ENCODE measurements at places on chromosomes 3 and 15. TPM values are rescaled to one million over a fixed set of nuclear protein-coding genes. Genes with fewer than 3 reads are reported as not detected.
A peak's percentile ranks its signal among the peaks of the same experiment; 100 is the strongest.

- no peak overlapping the region for H3K4me3 ChIP-seq
- no peak for DNase-seq
- no peak overlapping the region for H3K27ac ChIP-seq
- no peaks in the 10 kb centered on the region for H3K36me3 ChIP-seq
- H3K4me1 ChIP-seq: no peaks in the 10 kb centered on the region
These were observed 16.9 kb upstream of the RAB7A start for GRCh38 chr3:128709038-128709437.

GRCh38 chr3:109631897-109632296 is 294.6 kb upstream of the DPPA4 start:
- no peak overlapping the region for H3K4me3 ChIP-seq
- no peaks in the 10 kb centered on the region for H3K27me3 ChIP-seq
- H3K36me3 ChIP-seq: no peaks in the 10 kb centered on the region
- no peaks in the 10 kb centered on the region for H3K4me1 ChIP-seq

DNA sequence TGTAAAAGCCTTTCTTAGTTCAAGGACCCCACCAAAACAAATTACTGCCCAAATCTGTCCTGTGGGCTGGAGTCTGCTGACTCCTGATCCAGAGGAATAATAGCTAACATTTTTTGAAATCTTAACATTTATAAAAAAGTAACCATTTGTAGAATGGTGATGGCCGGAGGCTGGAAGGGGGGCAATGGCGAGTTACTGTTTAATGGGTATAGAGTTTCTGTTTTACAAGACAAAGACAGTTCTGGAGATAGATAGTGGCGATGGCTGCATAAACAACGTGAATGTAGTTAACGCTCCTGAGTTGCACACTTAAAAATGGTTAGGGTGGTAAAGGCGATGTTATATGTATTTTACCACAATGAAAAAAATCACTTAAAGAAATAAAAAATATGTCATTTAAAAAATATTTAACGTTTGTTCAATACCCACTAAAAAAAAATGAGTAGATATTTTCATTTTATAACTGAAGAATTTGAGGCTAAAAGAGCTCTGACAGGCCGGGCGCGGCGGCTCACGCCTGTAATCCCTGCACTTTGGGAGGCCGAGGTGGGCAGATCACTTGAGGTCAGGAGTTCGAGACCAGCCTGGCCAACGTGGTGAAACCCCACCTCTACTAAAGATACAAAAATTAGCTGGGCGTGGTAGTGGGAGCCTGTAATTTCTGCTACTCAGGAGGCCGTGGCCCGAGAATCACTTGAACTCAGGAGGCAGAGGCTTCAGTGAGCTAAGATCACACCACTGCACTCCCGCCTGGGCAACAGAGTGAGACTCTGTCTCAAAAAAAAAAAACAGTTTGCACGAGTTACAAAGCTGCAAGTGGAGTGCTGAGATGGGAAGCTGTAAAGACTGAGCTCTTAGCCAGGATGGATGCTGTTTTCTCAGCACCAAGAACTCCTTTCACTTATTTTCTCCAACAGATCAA is 37.6 kb downstream of the IGF2BP2 start:
- H3K27ac ChIP-seq: no peak overlapping the region
- H3K4me1 ChIP-seq: no peaks in the 10 kb centered on the region
- H3K27me3 ChIP-seq: no peaks in the 10 kb centered on the region
- H3K4me3 ChIP-seq: no peak overlapping the region
- DNase-seq: no peak

GRCh38 chr3:125125821-125126245 is 70.0 kb upstream of the HEG1 start:
- H3K4me3 ChIP-seq: no peak overlapping the region
- no peaks in the 10 kb centered on the region for H3K27me3 ChIP-seq
- H3K36me3 ChIP-seq: no peaks in the 10 kb centered on the region
- H3K4me1 ChIP-seq: peaks cover 34% of the 10 kb centered on the region
- H3K27ac ChIP-seq: peak overlapping the region; percentile 0

DNA sequence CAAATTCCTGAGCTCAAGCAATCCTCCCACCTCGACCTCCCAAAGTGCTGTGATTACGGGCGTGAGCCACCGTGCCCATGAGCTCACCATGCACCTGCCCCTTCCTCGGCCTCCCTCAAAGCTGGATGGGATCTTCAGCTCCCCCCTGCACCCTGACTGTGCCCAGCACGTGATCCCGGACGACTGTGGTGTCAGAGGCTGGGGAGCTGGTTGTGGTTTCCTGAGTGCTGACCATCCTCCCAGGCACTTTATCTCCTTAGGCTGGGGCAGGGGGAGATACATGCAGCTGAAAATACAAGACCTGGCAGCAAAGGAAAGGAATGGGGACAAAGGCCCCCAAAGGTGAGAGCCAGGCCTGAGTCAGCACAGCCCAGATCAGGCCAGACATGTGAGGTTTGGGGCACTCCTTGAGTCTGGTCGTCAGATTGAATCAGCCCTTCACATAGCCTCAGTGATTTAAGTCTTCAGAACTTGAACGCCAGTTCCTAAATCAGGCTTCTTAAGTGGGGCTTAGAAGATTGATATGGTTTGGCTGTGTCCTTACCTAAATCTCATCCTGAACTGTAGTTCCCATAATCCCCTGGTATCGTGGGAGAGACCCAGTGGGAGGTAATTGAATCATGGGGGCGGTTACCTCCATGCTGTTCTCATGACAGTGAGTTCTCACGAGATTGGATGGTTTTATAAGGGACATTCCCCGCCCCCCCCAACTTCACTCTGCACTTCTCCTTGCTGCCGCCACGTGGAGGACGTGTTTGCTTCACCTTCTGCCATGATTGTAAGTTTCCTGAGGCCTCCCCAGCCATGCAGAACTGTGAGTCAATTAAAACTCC is 35.8 kb downstream of the PRKCD start:
- H3K36me3 ChIP-seq: peaks cover 23% of the 10 kb centered on the region
- H3K4me3 ChIP-seq: no peak overlapping the region
- H3K4me1 ChIP-seq: peaks cover 16% of the 10 kb centered on the region
- no peak overlapping the region for H3K27ac ChIP-seq
- no peaks in the 10 kb centered on the region for H3K27me3 ChIP-seq
- DNase-seq: no peak

GRCh38 chr15:84976746-84977345 is 4.8 kb upstream of the PDE8A start:
- H3K4me3 ChIP-seq: no peak overlapping the region
- no peak for DNase-seq
- H3K27ac ChIP-seq: no peak overlapping the region
- no peaks in the 10 kb centered on the region for H3K27me3 ChIP-seq
- H3K4me1 ChIP-seq: peaks cover 13% of the 10 kb centered on the region

GRCh38 chr15:42605796-42606195 is 30.4 kb downstream of the STARD9 start:
- H3K36me3 ChIP-seq: no peaks in the 10 kb centered on the region
- no peak for DNase-seq
- peak overlapping the region; percentile 27 for H3K27ac ChIP-seq
- no peak overlapping the region for H3K4me3 ChIP-seq

GRCh38 chr3:195032106-195032759 is 238.7 kb downstream of the XXYLT1 start:
- no peak for DNase-seq
- no peaks in the 10 kb centered on the region for H3K36me3 ChIP-seq
- no peaks in the 10 kb centered on the region for H3K27me3 ChIP-seq
- peaks cover 43% of the 10 kb centered on the region for H3K4me1 ChIP-seq
- no peak overlapping the region for H3K4me3 ChIP-seq

GRCh38 chr3:171351676-171352075 is 108.5 kb downstream of the TNIK start:
- H3K27ac ChIP-seq: peak overlapping the region; percentile 31
- peaks cover 76% of the 10 kb centered on the region for H3K4me1 ChIP-seq
- no peak for DNase-seq
- H3K36me3 ChIP-seq: no peaks in the 10 kb centered on the region

DNA sequence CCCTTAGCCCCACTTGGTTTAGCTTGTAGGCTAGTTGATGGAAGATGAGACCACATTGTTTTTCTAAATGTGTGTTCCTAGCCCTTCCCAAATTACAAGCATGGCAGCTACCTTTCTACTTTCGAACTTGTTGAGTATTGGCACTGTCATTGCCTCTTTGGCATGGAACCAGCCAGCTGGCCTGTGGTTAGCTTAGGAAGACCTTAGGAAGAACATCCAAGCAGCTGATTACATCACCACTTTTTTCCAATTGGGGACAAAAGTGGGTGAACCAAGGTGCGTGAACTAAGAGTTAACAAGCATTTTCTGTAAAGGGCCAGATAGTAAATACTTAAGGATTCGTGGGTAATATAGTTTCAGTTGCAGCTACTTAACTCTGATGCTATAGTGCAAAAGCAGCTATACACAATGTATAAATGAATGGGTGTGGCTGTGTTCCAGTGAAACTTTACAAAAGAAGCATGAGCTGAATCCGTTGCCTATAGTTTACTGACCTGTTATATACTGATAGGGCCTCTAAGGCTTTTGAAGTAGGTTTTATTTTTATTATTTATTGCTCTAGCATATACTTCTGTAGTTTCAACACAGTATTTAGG is 8.5 kb downstream of the KLHL18 start:
- no peak for DNase-seq
- H3K4me1 ChIP-seq: no peaks in the 10 kb centered on the region
- H3K27ac ChIP-seq: no peak overlapping the region
- no peak overlapping the region for H3K4me3 ChIP-seq

ZNF80 gene
- not detected for total RNA-seq

RASL12 gene
- total RNA-seq: 20.0 TPM

COL6A5 gene
- total RNA-seq: 0.45 TPM

GOLGA6L7 gene
- total RNA-seq: not detected

ACTRT3 gene
- not detected for total RNA-seq

Data from stomach (tissue), 19 donors.